SJCRH30 (cell line): ENCODE measurements at places on chromosomes 7 and 10.

- peak; percentile 88 for DNase-seq
These were observed 53.5 kb downstream of the NRF1 start for GRCh38 chr7:129665013-129665401.

DNA sequence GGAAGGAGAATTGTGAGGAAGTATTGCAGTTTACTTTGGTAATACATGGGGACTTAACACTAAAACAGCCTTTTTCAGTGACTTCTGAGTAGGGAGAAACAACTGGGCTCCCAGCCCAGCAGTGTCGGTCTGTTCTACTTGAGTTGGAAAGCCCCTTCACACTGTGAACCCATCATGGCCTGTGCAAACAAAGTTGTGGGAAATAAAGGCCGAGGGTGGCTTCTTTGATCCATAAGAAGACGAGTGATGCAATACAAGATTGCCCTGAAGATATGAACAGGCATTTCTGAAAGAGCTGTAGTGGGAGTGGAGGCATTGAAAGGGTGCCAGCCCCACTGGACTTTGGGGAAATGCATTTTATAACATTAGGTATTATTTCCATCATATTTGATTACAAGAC, 28.3 kb downstream of the C10orf120 start:
- no peak for DNase-seq

GRCh38 chr10:90587081-90587491, 270.8 kb downstream of the HTR7 start:
- DNase-seq: peak; percentile 2

GRCh38 chr7:152751449-152752141, 8.0 kb upstream of the ACTR3B start:
- DNase-seq: no peak
